ENCODE measurements at places on chromosomes 3 and 15.

GRCh38 chr3:62884096-62884870, 9.1 kb upstream of the CADPS start:
- DNase-seq = no peak

- no peak for DNase-seq
These were observed 108.9 kb downstream of the FNDC3B start for GRCh38 chr3:172148241-172148640.

DNA sequence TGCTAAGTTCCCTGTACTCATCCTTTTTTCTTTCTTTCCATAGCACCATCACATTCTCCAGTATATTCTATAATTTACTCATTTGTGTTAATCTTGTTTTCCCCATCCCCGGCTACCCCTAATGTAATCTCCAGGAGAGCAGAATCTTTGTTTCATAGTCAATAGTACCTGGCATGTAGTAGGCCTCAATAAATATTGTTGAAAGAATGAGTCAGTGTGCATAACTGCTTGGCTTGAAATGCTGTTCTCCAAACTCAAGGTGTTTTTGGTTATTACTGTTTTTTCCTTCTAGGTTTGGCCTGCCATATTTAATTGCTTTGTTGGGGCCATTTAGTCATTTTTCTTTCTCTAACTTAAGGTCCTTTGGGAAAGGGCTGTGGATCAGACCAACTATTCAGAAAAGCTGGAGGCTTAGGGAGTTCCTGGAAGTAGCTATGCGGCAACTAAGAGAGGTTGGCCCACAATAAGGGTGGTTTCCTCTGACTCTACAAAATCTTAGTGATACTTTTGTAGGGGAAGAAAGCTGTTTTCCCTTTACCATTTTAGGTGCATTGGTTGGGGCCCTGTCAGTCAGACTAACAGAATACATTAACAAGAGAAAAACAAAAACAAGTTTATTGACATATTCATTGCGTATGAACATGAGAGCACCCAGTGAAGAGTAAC, 28.4 kb downstream of the KAT2B start:
- DNase-seq = no peak

GRCh38 chr15:81480645-81481053, 106.6 kb upstream of the TMC3 start:
- no peak for DNase-seq

GRCh38 chr15:50355980-50356379, 982 bp upstream of the GABPB1 start:
- DNase-seq = no peak

GRCh38 chr15:39491886-39492490, 88.9 kb upstream of the THBS1 start:
- DNase-seq = no peak

GRCh38 chr3:138205527-138205926, 18.4 kb downstream of the ARMC8 start:
- DNase-seq = no peak

- no peak for DNase-seq
These were observed 33.0 kb upstream of the APH1B start for GRCh38 chr15:63244399-63244798.

GRCh38 chr3:3165241-3165640, 14.2 kb downstream of the CRBN start:
- no peak for DNase-seq
